Activated CD8-positive, alpha-beta memory T cell treated with anti-CD3 and anti-CD28 coated beads, Interleukin-2, amount 50 U/mL, for 4 hours (primary cell): ENCODE measurements at places on chromosomes 13 and 19.

DNA sequence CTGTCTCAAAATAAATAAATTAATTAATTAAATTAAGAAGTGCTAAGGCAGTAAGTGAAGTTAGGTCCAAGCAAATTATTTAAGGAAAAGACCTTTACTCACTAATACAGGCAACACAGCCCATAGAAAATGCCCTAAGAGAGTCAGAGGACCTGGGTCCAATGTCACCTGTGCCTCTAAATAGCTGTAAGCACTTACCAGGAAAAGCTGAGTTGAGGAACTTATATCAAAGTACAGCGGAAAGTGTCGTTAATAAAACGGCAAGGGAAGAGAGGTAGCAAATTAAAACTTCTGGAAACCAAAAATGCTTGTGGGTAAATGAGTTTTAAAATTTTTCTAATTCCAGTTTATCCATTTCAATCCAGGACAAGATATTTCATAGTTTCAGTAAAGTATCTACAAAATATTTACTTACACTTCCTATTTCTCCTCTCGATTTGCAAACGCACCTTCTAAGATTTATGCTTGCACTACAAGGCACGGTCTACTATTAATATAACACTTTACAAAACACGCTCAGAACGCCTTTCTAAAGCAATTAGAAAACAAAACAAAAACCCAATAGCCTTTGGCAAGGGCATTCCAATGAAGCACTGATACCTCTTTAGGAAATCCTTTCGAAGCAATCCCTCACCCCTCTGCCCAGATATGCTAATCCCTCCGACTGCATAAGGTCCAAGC is 963 bp downstream of the VPS36 start:
- no peak for DNase-seq

DNA sequence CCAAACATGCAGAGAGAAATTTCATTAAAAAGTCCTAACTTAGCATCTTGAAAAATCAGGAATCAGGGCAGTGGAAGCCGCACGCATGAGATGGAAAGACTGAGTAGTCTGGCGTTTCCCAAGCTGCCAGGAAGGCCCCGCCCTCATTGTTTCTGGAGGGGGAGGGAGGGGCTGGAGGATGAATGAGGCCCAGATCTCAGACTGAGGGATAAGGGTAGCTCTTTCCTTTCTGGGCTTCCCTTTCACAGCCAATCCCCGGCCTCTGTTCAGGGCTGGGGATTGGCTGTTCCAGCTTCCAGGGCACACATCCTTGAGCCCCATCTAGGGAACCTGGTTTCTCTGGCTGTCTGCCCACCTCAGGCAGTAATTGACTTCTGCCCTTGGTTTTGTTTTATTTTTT is 7.3 kb downstream of the C19orf53 start:
- no peak for DNase-seq

DNA sequence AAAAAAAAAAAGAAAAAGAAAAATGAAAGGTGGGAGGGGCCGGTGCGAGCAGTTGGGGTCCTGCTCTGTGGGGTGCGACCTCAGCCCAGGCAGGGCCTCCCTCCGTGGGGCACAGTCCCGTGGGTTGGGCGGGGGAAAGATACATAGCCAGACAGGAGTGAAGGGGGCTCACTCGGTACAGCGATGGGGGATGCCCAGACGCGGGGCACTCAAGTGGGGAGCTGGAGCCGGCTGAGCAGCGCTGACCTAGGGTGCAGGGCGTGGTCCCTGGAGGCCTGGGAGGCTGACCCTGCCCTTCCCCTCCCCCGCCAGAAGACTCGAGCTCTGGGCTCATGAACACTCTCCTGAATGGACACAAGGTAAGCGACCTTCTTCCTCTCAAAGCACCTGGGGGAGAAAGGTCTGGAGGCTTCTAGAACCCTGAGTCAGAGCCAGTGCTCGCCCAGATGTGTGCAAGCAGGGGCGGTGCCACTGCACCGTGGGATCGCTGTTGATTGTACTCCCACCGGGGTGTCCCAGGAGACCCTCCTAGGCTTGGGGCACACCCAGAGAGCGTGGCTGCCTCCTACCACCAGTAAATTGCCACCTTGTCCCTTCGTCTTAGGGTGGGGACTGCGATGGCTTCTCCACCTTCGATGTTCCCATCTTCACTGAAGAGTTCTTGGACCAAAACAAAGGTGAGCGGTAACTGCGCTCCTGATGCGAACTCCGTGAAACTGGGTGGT is 3.4 kb downstream of the HMG20B start:
- no peak for DNase-seq

GRCh38 chr19:58558066-58558622 is at the start of gene UBE2M:
UBE2M (minus strand) TSS chr19:58558611; CDS start chr19:58558381, 230 bp downstream.
- DNase-seq, result peak; percentile 51

- DNase-seq, result no peak
Measured at GRCh38 chr13:78701383-78701782, 42.4 kb upstream of the OBI1 start.

- DNase-seq, result no peak
Measured at GRCh38 chr13:27352698-27353097, 71.7 kb upstream of the GTF3A start.

- peak; percentile 9 for DNase-seq
Measured at GRCh38 chr13:113639616-113640262, 18.3 kb downstream of the ATP4B start.

GRCh38 chr13:35107535-35107934 is 165.5 kb downstream of the NBEA start:
- DNase-seq, result no peak

DNA sequence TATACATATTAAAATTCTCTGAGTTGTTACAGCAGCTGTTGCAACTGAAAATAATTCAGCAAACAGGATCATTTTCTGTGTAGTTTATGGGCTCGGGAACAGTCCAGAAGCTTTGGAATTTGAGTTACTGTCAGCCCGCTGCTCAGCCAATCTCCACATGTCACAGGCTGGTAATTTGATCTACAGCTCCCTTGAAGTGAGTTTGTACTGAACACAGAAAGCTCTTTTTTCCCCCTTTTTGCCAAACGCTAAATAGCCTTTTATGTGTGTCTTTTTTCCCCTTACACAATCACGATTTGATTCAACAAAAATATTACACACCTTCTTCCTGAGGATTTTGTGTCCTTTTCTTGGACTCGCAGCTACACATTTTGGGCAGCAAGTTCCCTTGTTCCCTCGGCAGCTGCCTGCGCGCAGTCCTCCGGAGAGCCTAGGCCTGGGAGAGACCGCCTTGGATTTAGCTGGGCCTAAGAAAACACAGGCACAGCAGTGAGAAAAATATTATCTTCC is 371.4 kb downstream of the KCNRG start:
- DNase-seq, result no peak

- DNase-seq, result no peak
Measured at GRCh38 chr13:46556418-46556779, 3.4 kb downstream of the LRCH1 start.

DNA sequence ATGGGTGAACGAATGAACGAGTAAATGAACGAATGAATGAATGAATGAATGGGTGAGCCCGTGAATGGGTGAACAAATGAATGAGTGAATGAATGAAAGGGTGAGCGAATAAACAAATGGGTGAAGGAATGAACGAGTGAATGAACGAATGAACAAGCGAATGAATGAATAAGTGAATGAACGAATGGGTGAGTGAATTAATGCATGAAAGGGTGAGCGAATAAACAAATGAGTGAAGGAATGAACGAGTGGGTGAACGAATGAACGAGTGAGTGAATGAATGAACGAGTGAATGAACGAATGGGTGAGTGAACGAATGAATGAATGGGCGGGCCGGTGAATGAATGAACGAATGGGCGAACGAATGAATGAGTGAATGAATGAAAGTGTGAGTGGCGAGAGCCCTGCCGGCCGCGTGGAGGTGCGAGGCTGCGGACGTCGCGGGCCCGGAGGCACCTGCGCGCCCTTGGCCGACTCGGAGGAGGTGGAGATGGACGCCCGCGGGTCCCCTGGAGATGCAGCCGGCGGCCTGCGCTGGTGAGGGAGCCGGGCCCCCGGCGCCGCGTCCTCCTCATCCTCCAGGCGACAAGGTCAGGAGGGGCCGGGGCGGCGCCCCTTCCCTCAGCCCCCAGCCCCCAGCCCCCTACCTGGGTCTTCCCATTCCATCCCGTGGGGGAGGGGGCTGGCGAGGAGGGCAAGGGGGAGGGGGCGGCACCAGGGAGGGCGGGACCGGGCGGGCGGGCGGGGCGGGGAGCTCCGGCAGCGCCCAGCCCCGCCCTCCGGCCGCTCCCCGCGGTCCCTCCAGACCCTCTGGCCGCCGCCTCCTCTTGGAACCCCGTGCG is 15.4 kb downstream of the ANKRD24 start:
- no peak for DNase-seq

- no peak for DNase-seq
Measured at GRCh38 chr13:49020328-49020727, 44.6 kb downstream of the FNDC3A start.

DNA sequence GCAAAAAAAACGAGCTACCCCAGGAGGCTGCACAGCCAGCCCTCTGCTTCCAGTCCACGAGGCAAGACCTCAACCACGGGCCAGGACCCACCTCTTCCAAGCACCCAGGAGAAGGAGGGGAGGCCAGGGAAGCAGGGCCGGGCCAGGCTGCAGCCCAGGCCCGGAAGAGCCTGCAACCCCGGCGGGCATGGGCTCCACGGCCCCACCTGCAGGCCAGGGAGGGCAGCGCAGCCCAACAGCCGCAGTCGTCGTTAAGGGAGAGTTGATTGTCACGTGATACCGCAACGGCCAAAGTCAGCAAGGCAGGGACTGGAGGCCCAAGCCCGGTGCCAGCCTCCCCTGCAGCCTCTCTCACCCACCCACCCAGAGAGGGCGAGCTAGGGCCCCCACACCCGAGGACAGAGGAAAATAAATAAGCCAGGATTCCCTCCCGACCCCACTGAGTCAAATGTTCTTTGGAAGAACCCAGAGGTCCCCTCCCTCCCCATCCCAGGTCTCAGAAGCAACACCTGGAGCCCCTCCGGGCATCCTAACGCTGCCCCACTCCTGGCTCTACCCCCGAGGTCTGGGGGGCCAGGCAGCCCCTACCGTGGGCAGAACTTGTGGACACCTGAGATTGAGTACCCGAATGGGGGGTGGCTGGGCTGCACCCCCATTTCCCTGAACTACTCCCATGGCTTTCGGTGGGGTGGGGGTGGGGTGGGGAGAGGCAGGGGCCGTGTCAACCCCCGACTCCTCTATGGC is 5.2 kb upstream of the REXO1 start:
- DNase-seq, result peak; percentile 78

- peak; percentile 12 for DNase-seq
Measured at GRCh38 chr13:114068656-114069318, 63.6 kb downstream of the RASA3 start.
